ENCODE measurements at places on chromosomes 6 and 20.

DNA sequence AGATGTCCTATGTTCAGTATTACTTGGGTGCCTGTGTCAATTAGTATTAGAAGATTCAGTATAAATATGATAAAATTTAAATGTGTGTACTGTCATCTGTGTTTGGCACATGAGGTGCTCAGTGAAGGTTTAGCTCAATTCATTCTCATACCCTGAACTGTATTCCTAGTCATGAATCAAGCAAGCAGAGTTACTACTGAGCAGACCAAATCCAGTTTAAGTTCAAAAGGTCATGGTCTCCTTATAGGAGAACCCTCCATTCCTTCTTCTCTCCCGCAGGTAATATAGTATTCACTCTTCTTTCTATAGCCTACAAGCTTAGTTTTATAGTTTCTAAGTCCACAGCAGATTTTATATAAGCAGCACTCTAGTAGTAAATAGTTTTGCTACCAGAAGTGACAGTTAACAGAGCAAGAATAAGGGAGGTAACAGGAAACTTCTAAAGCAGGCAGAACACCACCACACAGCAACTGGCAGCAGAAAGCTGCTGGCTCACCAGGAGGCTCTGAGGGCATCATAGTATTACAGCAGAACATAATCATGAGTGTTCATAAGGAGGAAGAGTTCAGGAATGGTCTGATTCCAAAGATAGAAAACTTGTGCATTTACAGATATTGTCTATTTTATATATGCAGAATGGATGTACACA is 133.2 kb downstream of the SLC16A10 start:
- no peak for DNase-seq

DNA sequence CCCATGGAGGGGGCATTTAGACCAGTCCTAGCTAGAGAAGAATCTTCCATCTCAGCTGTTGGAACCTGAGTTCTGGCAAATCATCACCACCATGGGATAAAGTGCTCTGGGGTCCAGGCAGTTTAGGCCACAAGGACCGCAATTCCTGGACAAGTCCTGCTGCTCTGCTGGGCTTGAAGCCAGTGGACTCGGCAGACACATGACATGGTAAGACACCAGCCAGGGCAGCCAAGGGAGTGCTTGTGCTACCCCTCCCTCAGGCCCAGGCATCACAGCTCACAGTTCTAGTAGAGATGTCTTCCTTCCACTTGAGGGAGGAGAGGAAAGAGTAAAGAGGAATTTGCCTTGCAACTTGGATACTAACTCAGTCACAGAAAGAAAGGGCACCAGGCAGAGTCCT is 246.0 kb downstream of the EYA4 start:
- DNase-seq: no peak

DNA sequence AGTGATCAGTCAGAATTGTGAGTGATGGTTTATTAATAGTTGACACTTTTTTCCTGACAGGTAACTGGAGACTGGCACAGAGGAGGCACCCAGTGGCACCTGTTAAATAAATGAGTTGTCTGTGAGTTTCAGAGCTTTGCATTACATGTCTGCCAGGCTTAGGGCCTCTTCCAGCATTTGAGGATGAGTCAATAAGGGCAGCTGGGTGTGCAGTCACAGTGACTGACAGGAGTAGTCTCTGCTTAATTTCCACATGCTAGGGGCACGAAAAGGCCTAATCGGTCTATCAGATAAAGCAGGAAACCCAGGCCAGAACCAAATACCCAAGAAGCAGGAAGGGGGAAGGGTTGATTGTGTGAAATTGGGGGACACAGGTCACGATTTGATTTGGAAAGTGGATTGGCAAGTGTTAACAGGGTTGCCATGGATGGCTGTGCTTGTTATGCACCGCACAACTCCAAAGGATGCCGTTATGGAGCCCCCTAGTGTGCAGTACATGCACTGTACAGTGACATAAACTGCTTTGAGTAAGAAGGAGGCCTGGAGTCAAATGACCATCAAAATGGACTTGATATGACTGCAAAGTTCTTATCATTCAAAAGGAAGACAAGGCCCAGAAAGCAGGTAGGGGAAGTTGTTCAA is 111.9 kb upstream of the GGTLC1 start:
- DNase-seq: peak; percentile 32

GRCh38 chr20:33540427-33540826 is 50.5 kb downstream of the CBFA2T2 start:
- no peak for DNase-seq

GRCh38 chr20:61886721-61887595 is 178.7 kb downstream of the TAF4 start:
- peak; percentile 26 for DNase-seq

DNA sequence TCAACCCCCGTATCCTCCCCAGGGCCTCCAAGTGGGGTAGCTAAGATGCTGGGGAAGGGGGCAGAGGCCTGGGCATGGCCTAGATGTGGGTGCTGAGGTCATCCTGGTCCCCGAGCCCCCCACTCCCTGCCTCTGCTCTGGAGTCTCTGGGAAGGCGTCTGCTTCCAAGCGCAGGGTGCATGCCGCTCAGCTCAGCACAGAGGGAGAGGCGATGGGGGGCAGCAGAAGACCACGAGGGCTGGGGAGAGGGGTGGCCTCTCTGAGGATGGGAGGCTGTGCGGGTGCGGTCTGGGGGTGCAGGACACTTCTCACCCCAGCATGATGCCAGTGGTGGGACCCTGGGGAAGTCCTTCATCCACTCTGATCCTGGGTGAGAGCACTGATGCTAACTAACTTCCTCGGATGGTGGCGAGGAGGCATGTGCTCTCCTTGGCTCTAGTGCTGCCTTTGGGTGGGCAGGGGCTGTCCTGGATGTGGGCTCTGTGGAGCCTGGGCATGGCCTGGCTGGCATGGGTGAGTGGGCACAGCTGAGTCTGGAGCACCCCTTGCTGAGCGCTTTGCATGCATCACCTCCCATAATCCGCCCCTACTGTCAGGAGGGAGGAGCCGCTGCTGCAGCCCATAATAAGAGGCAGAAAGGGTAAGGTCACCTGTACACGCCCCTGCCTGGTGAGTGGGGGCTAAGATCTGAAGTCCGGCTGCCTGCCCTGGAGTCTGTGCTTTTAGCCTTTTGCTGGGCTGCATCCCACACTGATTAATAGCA is 34.7 kb downstream of the EFCAB8 start:
- DNase-seq: no peak

GRCh38 chr20:37928996-37929682 is 26.2 kb downstream of the VSTM2L start:
- no peak for DNase-seq

Measured in NCI-H748 treated with DMSO at 0.1 percent for 48 hours (cell line).